GM10248 (cell line): ENCODE measurements at places on chromosomes 2 and 18.
A peak's percentile ranks its signal among the peaks of the same experiment; 100 is the strongest.

DNA sequence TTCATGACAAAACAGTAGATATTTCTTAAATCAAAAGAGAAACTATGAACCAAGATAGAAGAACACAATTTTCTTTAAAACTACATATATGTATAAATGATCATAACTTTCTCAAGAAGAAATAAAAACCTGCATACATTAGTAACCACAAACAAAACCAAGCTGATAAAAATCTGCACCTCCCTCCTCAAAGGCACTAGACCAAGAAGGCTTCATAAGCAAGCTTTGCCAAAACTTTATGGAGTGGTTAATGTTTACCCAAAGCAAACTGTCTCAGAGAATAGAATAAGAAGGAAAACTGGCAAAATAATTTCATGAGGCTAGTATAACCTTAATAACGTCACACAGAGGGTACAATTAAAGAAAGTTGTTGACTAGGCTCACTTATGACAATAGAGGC lies 138.3 kb downstream of the ZBTB7C start:
- DNase-seq = no peak

DNA sequence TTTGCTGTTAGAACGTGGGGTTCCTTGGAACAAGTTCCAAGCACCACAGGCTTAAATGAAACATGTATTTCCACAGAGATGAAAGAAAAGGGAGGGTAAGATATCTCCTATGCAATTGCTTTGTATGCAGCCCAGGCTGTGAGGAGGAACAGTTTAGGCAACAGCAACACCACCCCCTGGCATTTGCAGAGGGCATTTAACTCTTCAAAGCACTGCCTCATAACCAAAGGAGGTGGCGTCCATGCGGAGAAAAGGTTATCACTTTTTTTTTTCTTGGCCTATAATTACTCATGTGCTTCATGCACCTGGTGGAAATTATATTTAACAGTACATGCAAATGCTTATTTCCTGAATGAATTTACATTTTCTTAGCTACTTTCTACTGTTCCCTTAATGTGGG lies 286.0 kb downstream of the LPIN1 start:
- DNase-seq = peak; percentile 26

GRCh38 chr2:132645176-132645575 lies 24.8 kb downstream of the LYPD1 start:
- no peak for DNase-seq

GRCh38 chr2:223214394-223215253 lies 162.6 kb downstream of the KCNE4 start:
- no peak for DNase-seq

DNA sequence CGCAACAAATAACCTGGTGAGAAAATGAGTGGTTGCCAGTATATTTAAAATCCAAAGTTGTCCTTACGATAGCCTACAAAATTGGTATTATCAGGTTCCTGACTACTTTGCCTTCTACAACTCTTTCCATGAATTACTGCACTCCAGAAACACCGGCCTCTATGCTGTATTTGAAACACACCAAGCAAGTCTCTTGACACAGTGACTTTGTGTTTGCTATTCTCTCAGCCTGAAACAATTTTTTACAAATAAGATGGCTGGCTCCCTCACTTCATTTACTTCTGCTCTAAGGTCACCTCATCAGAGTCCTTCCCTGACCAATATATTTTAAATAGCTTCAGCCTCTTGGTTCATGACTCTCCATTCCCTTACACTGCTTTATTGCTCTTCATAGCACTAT lies 12.2 kb downstream of the KANSL1L start:
- no peak for DNase-seq

DNA sequence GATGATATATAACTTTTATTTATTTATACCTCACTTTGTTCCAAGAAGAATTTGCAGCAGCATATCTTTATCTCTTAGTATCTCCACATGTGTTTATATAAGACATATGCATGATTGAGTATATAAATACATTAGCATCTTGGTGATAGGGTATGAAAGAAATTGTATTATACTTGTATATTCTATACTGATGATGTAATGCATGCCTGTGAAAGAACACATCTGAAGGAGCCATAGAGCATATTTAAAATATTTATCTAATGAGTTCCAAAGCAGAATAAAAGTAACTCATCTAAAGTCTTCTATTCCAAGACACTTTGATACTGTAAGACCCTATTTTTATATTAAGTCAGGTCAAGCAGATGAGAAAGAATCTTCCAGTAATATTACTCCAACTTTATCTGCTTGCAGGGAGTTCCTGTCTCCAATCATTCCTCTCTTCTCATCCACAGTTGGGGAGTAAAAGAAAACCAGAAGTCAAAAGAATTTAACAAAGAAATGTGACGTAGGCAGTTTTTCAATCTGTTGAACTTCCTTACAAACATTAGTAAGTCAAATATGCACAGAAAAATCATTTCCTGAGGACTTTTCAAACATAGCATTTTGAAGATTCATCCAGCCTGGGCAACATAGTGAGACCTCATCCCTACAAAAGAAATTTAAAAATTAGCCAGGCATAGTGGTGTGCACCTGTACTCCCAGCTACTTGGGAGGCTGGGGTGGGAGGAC lies 76.7 kb downstream of the DTNB start:
- no peak for DNase-seq

GRCh38 chr2:23925702-23926289 lies 1.1 kb downstream of the ATAD2B start:
- DNase-seq = peak; percentile 75

- DNase-seq = no peak
Measured at GRCh38 chr2:214774108-214774507, 35.4 kb downstream of the BARD1 start.

GRCh38 chr2:153005071-153005730 lies 286.8 kb downstream of the ARL6IP6 start:
- DNase-seq = no peak

GRCh38 chr2:118012778-118013177 lies 1.1 kb downstream of the CCDC93 start:
- DNase-seq = no peak

DNA sequence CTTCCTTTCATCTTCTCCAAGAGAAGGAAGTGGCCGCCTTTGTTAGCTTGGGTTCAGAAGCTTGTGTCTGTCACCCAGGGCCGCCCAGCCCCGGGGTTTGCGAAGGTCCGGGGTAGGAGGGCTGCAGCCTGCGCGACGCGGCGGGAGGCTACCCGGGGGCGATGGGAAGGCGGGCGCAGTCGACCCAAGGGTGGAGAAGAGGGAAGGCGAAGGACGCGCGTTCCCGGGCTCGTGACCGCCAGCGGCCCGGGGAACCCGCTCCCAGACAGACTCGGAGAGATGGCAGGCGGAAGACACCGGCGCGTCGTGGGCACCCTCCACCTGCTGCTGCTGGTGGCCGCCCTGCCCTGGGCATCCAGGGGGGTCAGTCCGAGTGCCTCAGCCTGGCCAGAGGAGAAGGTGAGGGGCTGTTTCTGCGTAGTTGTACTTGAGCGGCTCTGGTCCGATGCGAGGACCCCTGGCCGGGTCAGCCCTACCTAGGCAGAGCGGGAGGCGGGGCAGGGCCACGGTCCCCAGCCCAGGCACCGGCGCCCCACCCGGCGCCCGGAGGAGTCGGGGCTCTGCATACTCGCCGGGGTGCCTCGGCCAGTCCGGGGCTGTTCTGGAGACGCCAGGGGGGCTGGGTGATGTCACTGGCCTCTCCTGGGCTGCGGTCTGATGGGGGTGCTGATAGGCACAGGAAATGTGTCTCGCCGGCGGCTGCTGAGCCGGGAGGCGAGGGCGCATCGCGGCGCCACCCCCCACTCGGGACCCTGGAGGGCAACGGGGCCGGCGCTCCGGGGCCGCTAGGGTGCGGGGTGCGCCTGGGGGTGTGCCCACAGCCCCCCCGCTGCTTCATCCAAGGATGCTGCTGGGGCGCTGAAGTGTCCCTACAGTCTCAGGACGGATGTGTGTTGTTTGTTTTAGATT lies at the start of gene QPCT:
TSS of gene QPCT (plus strand) at position 178 of the 909 bp plus-strand sequence. CDS start at position 280, 102 bp downstream.
- peak; percentile 70 for DNase-seq

DNA sequence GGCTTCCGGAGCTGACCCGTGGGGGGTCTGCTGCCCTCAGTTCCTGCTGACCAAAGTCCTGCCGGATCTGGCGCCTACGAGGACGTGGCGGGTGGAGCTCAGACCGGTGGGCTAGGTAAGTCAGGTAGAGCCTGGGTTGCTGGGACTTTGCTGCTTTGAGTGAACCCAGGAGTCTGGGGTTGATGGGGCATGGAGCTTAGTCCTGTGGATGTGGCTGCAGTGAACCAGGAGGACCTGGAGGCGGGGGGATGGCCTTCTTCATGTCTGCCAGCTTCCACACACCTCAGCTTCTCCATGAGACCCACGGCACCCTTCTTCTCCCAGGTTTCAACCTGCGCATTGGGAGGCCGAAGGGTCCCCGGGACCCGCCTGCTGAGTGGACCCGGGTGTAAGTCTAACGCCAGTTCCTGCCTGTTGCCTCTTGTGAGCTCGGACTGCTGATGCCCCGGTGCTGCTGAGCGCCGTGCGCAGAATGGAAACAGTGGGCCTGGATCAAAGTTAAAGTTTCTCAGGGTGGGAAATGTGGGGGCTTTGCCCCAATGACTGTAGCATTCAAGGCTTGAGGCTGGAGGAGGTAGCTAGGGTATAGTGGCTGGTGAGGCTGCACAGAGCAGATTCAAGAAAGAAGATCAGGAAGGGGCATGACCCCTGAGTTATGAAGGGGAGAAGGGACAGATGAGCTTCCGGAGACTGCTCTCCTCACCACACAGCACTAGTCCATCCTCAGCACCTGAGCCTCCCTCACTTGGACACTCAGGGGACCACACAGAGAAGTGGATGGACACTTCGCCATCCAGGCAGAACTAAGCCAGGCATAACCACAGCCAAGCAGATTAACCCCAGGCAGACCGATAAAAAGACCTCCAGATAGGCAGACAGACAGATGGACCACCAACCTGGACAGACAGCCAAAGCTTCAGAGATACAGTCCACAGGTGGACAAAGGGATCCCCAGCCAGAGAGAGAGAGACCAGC lies 17.3 kb downstream of the PTPN18 start:
- no peak for DNase-seq

- no peak for DNase-seq
Measured at GRCh38 chr18:78542204-78542603, 437.4 kb upstream of the SALL3 start.

DNA sequence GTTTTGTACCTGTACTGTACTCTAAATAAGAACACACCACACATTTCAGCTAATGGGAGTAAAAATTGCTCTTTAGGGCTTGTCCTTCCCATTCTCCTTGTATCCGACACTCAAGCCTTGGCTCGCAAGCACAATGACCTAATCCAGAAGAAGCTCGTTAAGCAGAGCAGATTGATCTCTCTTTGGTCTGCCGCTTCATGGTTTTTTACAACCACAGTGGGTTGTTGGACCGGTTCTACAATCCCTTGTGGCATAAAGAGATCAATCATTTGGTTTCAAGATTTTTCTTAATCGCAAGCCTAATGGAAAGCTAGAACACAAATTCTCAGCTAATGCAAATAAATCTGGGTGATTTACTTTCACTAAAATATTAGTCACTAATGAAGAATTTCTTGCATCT lies 662.1 kb downstream of the LRP1B start:
- DNase-seq = no peak

DNA sequence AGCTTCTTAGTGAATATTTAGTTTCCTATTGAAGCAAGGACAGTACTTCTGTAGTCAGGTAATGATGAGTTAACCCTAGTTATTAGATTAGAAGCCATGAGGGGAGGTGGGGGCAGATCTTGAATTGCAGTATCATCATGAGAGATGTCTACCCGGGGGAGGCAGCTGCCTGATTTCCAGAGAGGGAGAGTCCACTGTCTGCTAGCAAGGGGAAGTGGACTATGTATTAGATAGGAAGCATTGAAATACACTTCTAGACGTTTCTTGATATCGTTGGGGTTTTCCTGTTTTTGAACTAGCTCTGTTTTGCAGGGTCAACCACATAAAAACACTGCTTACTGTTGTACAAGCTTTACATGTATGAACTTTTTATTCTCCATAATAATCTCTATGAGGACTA lies 38.8 kb downstream of the APLF start:
- DNase-seq = no peak

DNA sequence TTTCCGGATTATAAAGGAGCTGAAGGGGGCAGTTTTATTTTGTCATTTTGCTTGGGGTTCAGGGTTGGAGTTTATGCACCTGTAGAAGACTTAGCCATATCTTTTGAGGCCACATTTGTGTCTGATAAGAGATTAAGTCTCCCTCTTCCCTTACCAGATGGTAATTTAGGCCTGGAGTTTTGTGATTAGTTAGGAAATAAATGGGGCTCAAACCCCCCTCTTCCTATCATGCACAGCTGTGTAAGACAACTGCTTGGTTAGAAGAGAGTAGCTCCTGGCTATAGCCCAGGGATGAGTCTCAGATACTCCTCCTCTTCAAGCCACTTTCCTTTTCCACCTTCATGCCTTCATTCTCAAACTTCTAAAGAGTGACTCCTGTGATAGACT lies 802 bp upstream of the SAP130 start:
- DNase-seq = no peak
